ENCODE measurements at places on chromosomes 13 and 19. TPM values are rescaled to one million over a fixed set of nuclear protein-coding genes. Genes with fewer than 3 reads are reported as not detected.

The DLL3 gene
- polyA plus RNA-seq = not detected

The PCDH20 gene
- polyA plus RNA-seq = 0.84 TPM

The LILRA1 gene
- polyA plus RNA-seq = 1.1 TPM

The ARHGAP35 gene
- 17.2 TPM for polyA plus RNA-seq

The PRSS57 gene
- polyA plus RNA-seq = not detected

The ERCC1 gene
- 28.7 TPM for polyA plus RNA-seq

The C19orf38 gene
- 1.1 TPM for polyA plus RNA-seq

The PPP1R12C gene
- 35.8 TPM for polyA plus RNA-seq

The PGLYRP2 gene
- 116 TPM for polyA plus RNA-seq

DNA sequence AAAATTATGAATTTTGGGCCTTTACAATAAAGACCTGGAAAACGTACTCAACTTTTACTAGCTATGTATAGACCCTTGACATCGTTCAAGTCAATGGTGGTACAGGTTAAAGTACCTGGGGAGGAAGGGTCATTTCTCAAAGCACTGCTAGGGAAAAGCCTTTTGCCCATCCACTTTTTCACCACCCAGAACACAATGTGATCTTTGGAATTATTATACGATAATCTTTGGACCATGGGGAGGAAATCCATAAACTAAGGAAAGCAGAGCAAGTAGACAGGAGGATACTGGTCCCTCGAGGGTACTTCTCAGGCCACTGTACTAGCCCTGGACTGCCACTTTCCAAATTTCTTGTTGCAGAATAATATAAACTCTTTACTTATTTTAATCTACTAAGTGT is 39.5 kb downstream of the UBL3 start:
- H3K27me3 ChIP-seq = no peaks in the 10 kb centered on the region
- peaks cover 41% of the 10 kb centered on the region for H3K4me1 ChIP-seq
- no peaks in the 10 kb centered on the region for H3K36me3 ChIP-seq
- peak overlapping the region; percentile 30 for H3K4me3 ChIP-seq

DNA sequence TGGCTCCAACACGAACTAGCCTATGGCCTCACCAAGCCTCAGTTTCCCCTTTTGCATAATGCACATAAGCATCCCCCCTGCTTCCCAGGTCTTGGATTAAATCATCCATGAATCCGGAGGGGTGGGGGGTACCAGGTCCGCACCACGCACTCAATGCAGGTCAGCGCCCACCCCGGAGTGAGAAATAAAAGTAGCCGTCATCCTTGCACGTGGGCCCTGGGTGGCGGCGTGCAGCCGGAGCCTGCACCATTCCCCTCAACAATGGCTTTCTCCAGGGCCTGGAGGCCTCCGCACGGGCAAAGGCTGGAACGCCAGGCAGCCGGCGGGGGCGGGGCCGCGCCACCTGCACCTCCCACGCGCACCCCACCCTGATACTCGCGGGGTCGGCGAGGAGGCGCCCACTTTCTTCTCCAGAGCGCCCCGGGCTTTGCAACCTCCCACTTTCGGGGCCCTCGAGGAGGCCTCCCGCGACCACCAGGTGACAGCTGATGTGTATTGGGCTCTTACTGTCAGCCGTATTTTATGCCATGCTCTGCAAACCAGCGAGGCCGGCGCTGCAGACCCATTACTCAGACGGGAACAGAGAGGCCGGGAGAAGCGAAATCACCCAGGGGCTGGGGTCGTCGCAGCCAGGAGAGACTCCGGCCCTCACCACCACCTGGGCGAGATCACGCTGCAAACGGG is 767 bp upstream of the GADD45B start:
- peaks cover 4% of the 10 kb centered on the region for H3K36me3 ChIP-seq
- H3K4me1 ChIP-seq = no peaks in the 10 kb centered on the region
- H3K27ac ChIP-seq = peak overlapping the region; percentile 93

DNA sequence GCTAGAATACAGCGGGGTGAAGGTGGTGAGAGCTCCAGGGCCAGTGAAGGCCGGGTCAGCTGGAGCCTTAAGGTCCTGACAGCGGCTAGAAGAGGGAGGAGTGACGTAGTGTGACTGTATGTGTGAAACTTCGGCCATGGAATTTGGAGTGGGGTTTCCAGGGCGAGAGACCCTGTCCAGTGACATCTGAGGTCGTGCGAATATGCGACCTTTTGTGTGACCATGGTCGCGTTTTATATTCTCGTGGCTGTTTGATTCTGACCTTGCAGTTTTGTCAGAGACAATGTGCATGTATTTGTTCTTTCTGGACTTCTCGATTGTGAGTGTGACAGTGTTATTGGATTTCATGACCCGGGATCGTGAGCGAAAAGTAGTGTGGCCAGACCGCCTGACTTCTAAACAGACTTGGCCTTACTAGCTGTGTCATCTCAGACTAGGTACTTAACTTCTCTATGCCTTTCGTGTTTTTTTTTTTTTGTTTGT is 405 bp upstream of the ZNF569 start:
- peaks cover 4% of the 10 kb centered on the region for H3K36me3 ChIP-seq
- no peak for DNase-seq
- H3K4me3 ChIP-seq = peak overlapping the region; percentile 80
- H3K4me1 ChIP-seq = peaks cover 25% of the 10 kb centered on the region
- no peaks in the 10 kb centered on the region for H3K27me3 ChIP-seq

DNA sequence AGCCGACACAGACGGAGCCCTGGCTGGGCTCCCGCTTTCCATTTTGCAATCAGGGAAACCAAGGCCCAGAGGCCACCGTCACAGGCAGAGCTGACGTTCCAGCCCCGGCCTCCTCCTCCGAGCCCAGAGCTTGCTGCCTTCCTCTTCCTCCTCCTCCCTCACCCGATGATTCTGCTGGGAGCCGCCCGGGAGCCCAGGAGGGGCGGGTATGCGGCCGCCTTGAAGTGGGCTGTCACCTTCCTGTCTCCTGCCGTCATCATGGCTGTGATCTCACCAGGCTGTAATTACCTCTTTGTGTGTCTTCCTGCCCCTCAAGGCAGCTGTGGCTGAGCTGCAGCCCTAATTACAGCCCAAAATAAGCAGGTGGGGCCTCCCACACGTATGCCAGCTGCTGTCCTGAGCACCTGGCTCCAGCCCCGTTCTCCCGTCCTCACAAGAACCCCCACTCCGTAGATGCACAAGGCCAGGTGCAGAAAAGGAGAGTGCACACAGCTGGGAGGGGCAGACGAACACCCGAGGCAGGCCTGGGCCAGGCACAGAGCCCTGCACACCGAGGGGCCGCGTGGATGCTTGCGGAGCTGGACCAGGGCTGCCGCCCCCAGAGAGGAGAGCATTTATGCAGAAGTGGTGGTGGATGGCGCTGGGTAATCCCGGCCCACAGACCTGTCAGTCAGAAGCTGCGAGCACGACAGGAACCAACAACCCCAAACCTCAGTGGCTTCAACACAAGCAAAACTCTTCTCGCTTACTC is 4.0 kb downstream of the TPGS1 start:
- H3K27ac ChIP-seq = peak overlapping the region; percentile 14
- H3K4me3 ChIP-seq = no peak overlapping the region
- H3K4me1 ChIP-seq = peaks cover 21% of the 10 kb centered on the region
- H3K27me3 ChIP-seq = no peaks in the 10 kb centered on the region
- DNase-seq = peak; percentile 56

GRCh38 chr13:106523576-106523975 is 11.9 kb downstream of the EFNB2 start:
- no peak overlapping the region for H3K27ac ChIP-seq
- H3K36me3 ChIP-seq = no peaks in the 10 kb centered on the region
- no peak overlapping the region for H3K4me3 ChIP-seq

GRCh38 chr19:44608391-44608821 is 5.0 kb upstream of the IGSF23 start:
- DNase-seq = no peak
- no peak overlapping the region for H3K27ac ChIP-seq
- H3K27me3 ChIP-seq = no peaks in the 10 kb centered on the region
- peaks cover 23% of the 10 kb centered on the region for H3K4me1 ChIP-seq
- H3K4me3 ChIP-seq = no peak overlapping the region
